Posterior cingulate gyrus (tissue), 11 donors: ENCODE measurements at places on chromosomes 16 and 17.

GRCh38 chr16:81327447-81328196 is 12.9 kb downstream of the GAN start:
- DNase-seq = no peak

DNA sequence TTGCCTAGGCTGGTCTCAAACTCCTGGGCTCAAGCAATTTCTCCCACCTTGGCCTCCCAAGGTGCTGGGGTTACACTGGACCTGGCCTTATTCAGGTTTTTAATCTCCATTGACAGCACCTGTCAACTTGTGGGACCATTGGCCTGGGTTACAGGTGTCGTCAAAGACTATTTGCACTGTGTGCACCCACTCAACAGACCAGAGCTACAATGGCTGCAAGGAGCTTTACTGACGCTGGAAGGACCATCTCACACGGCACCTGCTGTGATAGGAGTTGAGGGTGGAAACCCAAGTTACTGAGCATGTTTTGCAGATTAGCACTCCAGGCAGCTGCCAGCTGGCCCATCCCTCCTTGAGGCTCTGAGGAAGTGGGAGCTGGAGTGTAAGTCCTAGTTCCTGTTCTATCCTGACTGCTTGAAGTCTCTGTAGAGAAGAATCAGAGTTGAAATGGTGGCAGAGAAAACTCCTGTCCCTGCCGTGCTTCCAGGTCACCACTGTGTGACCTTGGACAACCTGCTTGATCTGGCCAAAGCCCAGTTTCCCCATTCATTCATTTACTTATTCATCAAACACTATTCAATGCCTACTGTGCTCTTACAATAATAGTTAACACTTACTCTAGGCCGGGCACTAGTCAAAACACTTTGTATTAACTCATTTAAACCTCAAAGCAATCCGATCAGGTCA is 42.4 kb upstream of the LONP2 start:
- DNase-seq = no peak

DNA sequence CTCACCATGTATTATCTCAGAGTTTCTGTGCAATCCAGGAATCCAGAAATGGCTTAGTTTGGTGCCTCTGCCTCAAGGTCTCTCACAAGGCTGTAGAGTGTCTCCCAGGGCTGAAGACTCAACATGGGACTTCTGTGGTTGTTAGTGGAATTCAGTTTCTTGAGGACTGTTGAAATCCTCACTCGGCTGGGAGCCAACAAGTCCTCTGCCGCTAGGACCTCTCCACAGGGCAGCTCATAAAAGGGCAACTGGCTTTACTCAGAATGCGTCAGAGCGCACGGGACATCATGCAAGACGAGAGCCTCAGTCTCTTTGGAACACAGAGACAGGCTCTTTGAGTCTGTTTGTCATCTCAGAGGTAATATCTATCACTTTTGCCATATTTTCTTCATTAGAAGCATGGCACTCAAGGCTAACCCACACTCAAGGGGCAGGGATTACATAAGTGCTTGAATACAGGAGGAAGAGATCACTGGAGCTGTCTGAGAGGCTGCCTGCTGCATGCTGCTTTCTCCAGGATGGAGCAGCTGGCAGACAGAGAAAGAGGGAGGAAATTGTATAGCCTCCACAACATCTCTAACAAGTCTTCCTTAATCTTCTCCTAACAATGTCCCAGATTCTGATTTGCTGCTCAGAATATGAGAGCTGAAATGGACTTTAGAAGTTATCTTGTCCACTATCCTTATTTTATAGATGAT is 97.5 kb upstream of the ASIC2 start:
- no peak for DNase-seq

DNA sequence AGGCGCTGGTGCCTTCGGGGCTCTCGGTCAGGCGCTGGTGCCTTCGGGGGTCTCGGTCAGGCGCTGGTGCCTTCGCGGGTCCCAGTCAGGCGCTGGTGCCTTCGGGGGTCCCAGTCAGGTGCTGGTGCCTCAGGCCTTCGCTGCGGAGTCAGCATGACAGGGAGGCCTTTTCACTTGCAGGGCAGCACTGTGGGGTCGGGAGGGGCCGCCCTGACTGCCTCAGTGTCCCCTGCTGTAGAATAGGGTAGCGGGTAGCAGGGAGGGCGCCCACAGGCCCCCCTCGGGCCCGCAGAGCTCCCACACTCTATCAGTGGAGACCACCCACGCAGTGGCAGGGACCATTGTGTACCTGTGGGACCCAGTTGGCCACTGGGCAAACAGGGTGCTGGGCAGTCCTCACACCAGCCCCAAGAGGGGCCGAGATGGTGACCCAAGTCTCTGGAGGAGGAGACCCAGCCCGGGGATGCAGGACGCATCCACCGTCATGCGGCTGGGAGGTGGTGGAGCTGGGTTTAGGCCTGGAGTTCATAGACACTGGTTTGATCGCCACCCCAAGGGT is 38.0 kb downstream of the ZFPM1 start:
- no peak for DNase-seq

DNA sequence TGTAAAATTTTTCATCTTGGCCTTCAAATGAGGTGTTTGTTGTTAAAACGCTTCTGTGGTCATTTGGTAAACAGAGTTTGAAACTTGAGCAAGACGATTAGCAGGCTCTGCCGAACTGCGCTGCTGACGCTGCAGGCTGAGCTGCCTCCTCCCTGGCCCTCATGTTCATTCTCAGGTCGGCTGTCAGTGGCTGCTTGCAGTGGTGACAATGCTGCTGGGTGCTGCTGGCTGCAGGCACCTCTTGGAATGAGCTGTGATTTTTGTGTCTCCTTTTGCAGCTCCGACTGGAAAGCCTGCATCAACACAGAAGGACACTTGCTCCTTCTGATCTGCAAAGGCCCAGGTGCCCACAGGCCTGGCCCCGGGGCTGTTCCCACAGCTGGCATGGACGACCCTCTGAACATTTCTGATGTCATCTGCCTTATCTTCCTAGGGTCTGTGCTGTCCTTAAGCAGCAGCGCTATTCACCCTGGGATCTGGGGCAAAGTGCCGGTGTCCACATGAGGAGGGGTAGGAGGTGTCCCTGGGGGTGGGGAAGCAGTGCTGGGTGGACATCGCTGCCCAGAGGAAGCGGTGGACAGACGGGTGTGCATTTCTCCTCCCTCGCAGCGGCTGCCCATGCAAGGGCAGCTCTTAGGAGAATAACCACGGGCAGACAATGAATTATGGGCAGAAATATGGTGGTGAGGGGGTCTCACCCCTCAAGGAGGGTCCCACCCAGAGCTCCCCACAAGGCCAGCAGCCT is 23.1 kb upstream of the OSGIN1 start:
- peak; percentile 55 for DNase-seq

GRCh38 chr16:12054396-12054795 is 77.9 kb downstream of the SNX29 start:
- no peak for DNase-seq

GRCh38 chr16:67963292-67963661 is 5.2 kb downstream of the SLC12A4 start:
- DNase-seq = no peak

DNA sequence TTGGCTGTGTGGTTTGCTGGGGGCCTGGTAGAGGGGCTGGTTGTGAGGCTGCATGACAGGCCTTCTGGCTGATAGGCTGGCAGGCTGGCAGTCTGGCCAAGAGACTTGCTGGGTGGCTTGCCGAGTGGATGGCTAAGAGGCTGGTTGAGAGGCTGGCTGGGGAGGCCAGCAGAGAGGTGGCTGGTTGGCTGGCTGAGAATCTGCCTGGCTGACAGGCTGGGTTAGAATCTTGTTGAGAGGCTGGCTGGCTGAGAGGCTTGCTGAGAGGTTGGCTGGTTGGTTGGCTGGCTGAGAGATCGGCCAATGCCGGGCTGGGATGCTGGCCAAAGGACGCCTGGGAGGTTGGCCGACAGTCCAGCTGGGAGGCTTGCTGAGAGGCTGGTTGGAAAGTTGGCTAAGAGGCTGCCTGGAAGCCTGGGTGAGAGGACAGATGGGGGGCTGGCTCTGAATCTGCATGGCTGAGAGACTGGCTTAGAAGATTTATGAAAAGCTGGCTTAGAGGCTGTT is 35.9 kb upstream of the ACSM2B start:
- DNase-seq = peak; percentile 29

DNA sequence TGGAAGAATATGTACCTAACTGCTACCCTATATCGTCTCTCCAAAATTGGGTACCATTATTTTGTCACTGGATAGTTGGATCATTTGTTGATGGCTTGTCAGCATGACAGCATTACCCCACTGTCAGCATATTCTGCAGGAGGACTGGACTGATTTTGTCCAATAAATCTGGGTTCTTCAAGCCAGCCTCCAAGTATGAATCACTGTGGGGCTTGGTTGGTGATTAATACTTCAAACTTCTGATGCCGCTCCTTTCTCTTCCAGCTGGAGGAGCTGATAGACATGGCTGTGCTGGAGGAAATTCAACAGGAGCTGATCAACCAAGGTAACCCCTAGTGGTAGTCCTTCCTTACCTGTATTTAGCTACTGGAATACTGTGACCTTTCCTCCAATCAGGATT is 2.5 kb downstream of the RPAIN start:
- DNase-seq = no peak

DNA sequence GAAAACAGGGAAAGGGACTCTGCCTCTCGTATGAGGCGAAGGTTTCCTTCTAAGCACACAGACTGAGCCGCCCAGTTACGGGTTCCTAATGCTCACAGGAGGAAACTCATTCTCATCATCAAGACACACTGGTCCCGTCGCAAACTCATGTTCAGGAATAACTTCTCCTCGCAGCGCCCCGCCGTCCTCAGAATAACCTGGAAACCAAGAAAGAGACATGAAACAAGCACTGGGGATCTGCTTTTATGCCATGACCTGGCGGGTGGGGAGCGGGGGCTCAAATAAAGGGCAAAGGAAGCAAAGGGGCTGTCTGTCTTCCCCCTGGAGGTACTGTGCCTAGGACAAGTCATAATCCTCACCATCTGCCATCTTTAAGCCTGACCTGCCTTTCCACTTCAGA is 31.3 kb downstream of the WIPI1 start:
- no peak for DNase-seq

DNA sequence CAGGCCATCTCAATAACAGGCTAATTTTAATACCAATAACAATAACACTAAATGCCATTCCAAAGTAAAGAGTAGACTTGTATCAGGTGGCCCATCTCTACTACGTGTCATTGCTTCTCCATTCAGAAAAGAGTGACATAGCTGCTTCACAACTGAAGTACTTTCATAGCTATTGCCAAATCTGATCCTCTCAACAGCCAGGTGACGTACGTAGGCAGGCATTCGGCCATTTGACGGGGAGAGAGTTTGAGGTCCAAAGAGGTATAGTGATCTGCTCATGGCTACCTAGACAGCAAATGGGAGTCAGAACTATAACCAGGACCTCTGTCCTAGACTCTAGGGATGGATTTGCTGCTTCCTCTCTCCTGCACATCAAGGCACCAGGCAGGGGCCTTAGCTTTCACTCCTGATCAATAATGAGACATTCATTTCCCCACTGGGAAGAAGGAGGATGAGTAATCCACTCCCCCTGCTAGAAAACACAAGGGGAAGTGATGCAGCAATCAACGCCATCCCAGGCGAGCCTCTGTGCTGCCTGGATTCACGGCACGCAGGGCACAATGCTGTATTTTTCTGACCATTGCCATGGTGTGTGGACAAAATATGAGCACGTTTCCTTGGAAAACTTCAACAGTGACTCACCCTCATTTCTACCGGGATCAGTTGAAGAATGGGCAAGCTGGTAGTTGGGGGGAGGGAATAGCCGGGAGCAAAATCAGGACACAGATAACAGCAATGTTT is 80.9 kb downstream of the SPACA3 start:
- DNase-seq = no peak

GRCh38 chr16:30794634-30795033 is 7.6 kb upstream of the ZNF629 start:
- DNase-seq = no peak

- DNase-seq = no peak
These were observed 275.2 kb upstream of the RBFOX1 start for GRCh38 chr16:7057458-7057857.

- DNase-seq = peak; percentile 99
These were observed 1.9 kb upstream of the PER1 start for GRCh38 chr17:8153957-8154607.

DNA sequence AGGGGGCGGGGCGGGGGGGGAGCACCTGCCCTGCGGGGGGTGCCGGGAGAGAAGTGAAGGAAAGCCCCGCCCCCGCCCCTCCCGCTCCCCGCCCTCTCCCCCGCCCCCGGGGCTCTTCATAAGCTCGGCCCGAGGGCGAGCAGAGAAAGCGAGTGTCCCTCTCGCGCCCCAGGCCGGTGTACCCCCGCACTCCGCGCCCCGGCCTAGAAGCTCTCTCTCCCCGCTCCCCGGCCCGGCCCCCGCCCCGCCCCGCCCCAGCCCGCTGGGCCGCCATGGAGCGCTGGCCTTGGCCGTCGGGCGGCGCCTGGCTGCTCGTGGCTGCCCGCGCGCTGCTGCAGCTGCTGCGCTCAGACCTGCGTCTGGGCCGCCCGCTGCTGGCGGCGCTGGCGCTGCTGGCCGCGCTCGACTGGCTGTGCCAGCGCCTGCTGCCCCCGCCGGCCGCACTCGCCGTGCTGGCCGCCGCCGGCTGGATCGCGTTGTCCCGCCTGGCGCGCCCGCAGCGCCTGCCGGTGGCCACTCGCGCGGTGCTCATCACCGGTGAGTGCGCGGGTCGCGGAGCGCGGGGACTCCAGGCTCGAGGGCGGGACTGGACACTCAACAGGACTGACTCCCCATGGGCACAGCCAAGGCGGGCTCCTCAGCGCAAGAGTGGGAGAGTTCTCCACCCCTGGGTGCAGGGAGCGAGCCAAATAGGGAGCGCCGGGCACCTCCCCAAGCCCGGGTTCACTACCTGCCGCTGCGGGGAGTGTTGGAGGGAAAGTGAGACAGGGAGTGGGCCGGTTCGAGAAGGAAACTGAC is at the start of gene HSD11B2:
Gene HSD11B2, plus strand, starts transcription at position 145 of the 798 bp plus-strand sequence. Its CDS starts 128 bp downstream, at position 273.
- peak; percentile 28 for DNase-seq

DNA sequence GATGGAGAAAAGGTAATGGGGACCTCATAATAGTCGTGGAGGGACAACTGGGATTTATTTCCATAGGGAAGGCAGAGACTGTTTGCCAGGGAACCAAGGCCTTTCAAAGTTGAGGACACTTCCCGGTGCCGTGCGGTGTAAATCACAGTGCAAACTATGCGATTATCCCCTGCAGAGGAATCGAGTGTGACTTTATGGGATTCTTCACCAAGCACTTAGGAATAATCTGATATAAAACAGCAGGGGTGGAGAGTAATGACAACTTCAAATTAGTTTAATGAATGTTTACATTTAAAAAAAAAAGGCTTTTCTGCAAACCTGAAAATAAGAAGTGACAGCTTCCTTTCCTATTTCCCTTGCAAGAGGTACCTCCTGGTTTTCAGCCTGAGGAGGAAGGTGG is 538.2 kb downstream of the MAF start:
- DNase-seq = no peak
